ENCODE measurements at places on chromosomes 6 and 20. TPM values are rescaled to one million over a fixed set of nuclear protein-coding genes. Genes with fewer than 3 reads are reported as not detected.

GRCh38 chr20:3825526-3825925, 5.2 kb downstream of the AP5S1 start:
- DNase-seq, result no peak

GRCh38 chr20:10498200-10498599, 63.1 kb downstream of the SLX4IP start:
- DNase-seq, result no peak

DNA sequence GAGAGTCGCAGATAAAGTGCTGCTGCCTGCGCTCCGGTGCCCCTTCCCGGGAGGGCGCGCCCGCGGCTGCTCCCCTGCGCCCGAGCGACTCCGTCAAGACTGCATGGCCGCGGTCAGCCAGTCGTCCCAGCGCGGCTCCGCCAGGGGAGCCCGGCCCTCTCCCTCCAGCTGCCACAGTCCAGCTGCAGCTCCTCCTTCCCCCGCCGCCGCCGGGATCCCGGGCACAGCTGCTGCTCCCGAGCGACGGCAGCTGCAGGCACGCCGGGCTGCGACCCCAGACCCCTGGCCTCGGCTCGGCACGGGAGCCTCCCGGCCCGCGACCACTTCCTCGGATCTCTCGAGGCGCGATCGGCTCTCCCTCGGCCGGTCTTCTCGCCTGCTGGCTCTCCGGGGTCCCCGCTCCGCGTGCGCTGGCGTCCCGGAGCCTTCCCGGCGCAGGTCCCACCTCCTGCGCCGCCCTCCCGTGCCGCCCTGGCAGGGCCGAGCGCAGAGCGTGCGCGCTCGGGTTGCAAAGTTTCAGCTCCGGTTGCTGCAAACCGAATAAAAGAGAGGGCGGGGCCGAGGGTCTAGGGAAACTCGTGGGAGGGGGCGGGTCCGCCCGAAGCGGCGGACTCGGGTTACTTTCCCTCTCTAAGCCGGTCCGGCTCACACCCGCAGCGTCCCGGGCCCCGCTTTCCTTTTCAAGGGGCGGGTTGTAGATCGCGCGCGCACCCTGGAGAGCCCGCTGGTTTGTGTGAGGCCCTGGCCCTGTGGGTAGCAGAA, at the start of gene CNKSR3:
Gene CNKSR3, minus strand, starts transcription at position 542 of the 762 bp plus-strand sequence. CDS start 571 bp downstream, outside the sequence.
- peak; percentile 97 for DNase-seq

GRCh38 chr6:20129290-20130088, 82.8 kb downstream of the MBOAT1 start:
- DNase-seq, result peak; percentile 38

- DNase-seq, result no peak
These were observed at the start of gene PRR18 for GRCh38 chr6:166308033-166308768. Gene PRR18, minus strand, starts transcription at chr6:166308392. Its CDS starts 250 bp downstream, at chr6:166308142.

GRCh38 chr20:60297649-60298048, 339.4 kb downstream of the CDH26 start:
- DNase-seq, result no peak

DNA sequence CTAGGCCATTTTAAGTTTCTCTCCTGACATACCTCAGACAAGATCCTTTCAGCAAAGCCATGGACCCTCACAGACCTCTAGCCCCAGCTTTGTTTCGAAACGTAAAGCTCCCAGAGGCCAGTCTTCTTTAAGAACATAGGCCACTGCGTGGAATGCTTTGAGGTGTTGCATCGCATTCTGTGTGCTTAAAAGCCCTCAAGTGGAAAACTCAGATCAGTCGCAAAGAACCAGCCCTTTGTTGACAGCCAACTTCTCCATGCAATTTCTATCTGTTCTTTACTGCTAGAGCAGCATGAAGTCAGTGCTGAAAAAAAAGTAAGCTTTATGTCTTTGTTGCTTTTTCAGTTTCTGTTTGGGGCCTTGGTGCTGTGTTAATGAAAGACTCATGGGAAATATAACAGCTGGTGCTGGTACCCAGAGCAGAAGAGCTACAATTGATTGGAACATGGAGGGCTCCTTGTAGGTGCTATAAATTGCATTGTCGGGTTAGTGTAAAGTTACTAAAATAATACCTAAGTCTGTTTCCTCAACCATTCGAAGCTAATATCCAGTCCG, 142.6 kb downstream of the MAP3K7 start:
- no peak for DNase-seq

GRCh38 chr6:144178323-144178722, 28.0 kb downstream of the STX11 start:
- DNase-seq, result no peak

DNA sequence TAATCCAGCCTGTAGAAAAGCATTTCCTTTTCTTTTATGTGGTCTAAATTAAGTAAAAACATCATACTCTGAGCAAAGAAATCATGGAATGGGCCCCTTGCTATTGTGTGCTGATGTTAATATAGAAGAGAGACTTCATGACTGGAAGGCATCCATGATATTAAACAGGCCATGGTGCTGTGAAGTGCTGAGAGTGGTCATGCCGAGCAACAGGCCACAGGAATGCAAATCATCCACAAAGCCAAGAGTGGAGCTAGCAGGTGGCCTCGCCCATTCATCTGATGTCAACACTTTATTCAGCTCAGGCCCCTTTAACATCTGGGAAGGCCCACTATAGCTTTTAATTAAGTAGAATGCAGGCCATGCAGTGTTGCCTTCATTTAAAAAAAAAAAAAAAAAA, 115.2 kb upstream of the HMGCLL1 start:
- DNase-seq, result peak; percentile 92

DNA sequence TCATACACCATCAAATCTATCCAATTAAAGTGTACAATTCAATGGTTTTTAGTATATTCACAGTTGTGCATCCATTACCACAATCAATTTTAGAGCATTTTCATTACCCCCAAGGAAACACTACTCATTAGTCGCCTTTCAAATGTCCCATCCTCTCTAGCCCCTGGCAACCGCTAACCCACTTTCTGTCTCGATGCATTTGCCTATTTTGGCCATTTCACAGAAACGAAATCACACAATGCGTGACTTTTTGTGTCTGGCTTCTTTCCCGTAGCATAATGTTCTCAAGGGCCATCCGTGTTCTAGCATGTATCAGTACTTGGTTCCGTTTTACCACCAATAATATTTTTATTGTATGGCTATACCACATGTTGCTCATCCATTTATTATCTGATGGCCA, 51.7 kb downstream of the PPP1R3G start:
- no peak for DNase-seq

GRCh38 chr6:86756640-86757229, 180.6 kb upstream of the HTR1E start:
- no peak for DNase-seq

GRCh38 chr6:22647719-22648118, 78.4 kb downstream of the HDGFL1 start:
- DNase-seq, result no peak

DNA sequence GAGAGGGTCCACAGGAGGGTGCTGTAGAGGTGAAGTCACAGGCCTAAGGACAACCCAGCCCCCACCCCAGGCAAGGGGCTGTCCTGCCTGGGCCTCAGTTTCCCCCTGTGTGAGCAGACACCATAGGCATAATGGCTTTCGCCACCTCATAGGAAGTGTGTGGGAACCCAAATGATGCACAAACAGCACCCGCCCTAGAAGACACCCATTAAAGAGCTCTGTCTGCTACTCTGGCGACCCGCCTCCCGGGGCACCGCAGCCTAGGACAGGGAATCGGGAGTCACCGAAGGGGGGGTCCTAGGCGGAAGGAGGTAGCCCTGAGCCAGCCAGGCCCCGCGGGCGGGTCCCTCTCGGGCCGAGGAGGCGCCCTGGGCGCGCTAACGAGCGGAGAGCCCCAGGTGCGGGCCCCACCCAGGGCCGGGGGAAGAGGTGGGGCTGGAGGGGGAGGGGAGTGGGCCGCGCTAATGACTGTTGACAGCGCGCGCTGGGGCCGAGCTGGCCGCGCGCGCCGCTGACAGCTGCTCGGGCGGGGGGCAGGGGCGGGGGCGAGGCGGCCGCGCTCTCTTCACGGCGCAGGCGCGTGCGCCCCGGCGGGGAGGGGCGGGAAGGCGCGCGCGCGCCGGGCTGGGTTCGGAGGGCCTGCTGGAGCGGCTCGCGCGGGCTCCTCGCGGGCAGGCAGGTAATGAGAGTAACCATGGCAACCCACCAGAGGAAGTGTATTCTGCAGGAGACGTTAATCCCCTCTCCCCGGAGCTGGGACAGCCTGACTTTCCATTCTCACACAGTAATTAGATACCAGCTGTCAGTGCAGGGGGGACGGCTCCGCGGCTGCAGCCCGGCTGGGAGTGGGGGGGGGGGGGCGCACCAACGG, 48.9 kb downstream of the NOL4L start:
- no peak for DNase-seq

- no peak for DNase-seq
These were observed 142.8 kb downstream of the DLL1 start for GRCh38 chr6:170147832-170148708.

DNA sequence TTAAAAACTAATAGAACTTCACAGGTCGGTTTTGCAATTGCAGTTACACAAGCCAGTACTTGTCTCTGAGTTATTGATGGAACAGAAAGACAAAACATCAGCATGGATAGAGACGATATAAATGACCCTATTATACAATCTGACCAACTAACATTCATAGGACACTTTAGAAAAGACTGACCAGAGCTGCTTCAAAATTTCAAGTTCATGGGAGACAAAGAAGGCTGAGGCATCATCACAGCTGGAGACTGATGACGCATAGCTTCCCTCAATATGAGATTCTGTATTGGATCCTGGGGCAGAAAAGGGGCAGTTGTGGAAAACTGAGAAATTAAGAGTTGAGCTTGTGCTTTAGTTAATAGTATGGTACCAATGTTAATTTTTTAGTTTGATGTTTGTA, 174.0 kb downstream of the THBS2 start:
- DNase-seq, result no peak

DNA sequence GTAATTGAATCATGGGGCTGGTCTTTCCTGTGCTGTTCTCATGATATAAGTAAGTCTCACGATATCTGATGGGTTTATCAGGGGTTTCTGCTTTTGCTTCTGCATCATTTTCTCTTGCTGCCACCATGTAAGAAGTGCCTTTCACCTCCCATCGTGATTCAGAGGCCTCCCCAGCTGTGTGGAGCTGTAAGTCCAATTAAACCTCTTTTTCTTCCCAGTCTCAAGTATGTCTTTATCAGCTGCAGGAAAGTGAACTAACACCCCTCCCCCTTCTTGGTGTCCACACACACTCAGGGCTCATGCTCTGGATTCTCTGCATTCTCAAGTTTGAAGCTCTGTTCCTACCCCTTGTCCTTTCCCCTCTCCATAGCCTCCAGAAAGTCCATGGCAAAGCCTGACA, 107.1 kb downstream of the THBS2 start:
- DNase-seq, result no peak

DNA sequence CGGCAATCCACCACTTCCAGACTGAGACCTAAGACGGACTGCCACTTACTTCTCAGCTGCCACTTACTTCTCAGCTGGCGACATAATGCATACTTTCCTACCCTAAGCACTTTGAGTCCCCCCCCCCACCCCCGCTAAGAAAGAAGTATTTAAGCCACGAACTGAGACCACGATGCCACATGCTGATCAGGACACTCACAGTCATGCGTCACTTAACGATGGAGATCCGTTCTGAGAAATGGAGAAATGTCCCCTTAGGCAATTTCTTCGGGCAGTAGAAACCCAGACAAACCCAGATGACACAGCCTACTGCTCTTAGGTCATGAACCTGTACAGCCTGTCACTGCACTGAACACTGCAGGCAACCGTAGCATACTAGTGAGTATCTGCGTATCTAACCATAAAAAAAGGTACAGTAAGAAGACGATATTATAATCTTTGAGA, 690 bp downstream of the IFNGR1 start:
- DNase-seq, result peak; percentile 76

DNA sequence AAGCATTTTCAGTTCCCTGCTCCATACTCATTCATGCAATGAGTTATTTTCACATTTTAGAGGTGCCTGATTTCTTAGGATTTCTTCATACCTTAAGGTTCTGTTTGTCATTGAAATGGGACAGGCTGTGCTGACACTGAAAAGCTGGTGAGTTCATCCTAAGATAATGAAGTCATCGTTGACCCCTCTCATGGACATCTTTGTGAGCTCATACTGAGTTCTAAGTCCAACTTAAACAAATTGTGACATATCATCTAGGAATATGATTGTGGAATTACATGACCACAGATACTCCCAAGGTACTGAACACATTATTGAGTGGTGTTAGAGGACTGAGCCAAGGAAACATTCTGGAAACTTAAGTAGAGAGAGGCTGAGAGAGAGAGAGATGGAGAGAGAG, 224.8 kb upstream of the JAG1 start:
- DNase-seq, result no peak

- DNase-seq, result peak; percentile 54
These were observed 48.3 kb upstream of the IPCEF1 start for GRCh38 chr6:154404791-154405400.

- no peak for DNase-seq
These were observed 18.9 kb downstream of the WRNIP1 start for GRCh38 chr6:2784061-2784460.

DNA sequence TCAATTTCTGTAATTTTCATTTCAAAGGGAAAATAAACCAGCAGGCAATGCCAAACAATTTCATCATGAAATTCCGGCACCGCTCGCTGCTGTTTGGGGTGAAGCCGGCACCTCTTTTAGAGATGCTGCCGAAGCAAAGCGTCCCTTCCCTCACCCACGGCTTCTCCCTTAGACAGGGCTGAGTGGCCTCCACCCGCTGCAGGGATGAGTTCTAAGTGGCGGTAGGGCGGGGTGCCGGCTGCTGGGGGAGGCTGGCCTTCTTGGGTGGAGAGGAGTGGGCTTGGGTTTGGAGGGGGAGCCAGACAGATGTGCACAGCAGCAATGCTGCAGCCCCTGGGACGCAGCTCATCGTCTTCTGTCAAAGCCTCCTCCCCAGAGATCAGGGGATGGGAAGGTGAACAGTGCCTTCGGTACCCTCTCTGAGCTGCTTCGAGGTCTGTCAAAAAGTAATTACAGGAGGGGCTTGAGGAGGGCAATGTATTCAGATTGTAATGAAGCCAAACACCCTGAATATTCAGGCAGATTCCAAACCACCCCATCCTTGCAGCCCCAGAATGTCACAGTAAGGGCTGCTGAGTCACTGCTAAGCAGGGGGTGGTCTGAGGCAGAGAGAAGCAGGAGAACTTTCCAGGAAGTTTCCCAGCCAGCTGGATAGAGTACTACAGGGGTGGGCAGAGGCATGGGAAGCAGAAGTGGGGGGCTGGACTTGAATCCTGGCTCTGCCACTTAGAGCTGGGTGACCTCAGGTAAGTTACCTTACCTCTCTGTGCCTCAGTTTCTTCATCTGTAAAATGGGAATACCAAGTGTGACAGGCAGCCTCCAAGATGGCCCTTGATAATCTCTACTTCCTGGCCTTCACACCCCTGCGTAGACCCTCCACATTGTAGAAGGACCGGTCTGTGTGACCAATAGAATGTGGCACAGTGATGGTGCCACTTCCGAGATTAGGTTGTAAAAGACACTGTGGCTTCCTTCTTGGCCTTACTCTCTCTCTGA, 96.6 kb downstream of the SULF2 start:
- no peak for DNase-seq

- DNase-seq, result peak; percentile 34
These were observed 16.4 kb upstream of the POLR1H start for GRCh38 chr6:30044630-30045029.

F13A1 gene
- not detected for total RNA-seq

HRH3 gene
- total RNA-seq, result not detected

SYCP2L gene
- not detected for total RNA-seq

FAM110A gene
- 5.2 TPM for total RNA-seq

LY6G6D gene
- not detected for total RNA-seq

KCNQ5 gene
- total RNA-seq, result 0.97 TPM

BICRAL gene
- 4.5 TPM for total RNA-seq
